ENCODE measurements at places on chromosomes 6 and 20.

DNA sequence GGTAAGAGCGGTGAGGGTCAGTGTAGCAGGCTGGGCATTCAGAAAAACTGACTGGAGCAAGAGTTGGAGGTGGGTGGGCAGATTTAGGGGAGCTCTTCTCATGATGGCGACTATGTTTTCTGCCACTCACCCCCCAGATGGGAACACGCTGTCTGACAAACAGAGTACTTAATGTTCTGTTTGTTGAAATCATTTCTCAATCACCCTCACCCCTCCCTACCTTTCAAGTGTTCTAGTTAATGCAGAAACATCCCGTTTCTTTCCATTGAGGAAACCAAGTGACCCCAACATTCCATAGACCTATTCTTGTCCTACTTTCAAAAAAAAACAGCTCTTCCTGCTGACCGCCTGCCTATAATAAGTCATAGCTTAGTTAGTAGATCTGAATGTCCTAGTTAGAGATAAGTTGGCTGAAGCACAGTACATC, 132.5 kb upstream of the NEDD9 start:
- DNase-seq: no peak

GRCh38 chr6:63764318-63764916, 128.8 kb downstream of the PHF3 start:
- DNase-seq: peak; percentile 26

- DNase-seq: no peak
Measured at GRCh38 chr6:107540465-107540857, 50.5 kb downstream of the SOBP start.

GRCh38 chr6:125169058-125169457, 15.5 kb downstream of the TPD52L1 start:
- DNase-seq: no peak

GRCh38 chr6:134323698-134324097, 5.8 kb upstream of the SGK1 start:
- DNase-seq: no peak

- no peak for DNase-seq
Measured at GRCh38 chr20:51280047-51280446, 257.1 kb upstream of the KCNG1 start.

DNA sequence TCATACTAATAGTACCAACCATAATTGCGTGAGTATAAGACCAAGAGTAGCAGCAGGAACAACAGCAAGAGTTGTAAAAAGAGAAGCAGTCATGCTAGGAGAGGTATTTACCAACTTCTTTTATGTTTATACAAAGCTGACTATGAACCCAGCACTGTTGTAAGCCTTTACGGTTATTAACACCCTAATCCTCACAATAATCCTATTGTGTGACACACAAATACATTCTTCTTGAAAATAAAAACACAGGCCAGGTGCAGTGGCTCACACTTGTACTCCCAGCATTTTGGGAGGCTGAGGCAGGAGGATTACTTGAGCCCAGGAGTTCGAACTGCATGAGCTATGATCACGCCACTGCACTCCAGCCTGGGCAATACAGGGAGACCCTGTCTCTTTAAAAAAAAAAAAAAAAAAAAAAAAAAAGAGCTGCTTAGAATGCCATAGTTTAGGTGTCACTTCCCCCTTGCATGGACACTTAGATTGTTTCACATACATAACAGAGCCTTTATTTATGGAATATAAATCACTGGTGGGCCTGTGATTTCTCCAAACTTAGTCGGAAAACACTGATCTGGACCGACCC, 20.2 kb downstream of the HCK start:
- no peak for DNase-seq

Measured in hindlimb muscle (tissue), 1 donor.